Uterus (tissue), 4 donors: ENCODE measurements at places on chromosomes 6 and 20. TPM values are rescaled to one million over a fixed set of nuclear protein-coding genes. Genes with fewer than 3 reads are reported as not detected.

Gene FILIP1
- 15.0 TPM for total RNA-seq

Gene PSORS1C2
- not detected for total RNA-seq

Gene SMIM29
- total RNA-seq, result 16.8 TPM

Gene CD109
- 26.6 TPM for total RNA-seq

Gene DNAAF9
- total RNA-seq, result 24.6 TPM

Gene RGS17
- 4.8 TPM for total RNA-seq

Gene LST1
- 2.6 TPM for total RNA-seq

Gene PGBD1
- 10.9 TPM for total RNA-seq

Gene GGTLC1
- total RNA-seq, result not detected

Gene EBF4
- 69.5 TPM for total RNA-seq

Gene PRSS35
- 72.0 TPM for total RNA-seq

Gene TRDN
- total RNA-seq, result not detected

Gene BMP6
- 8.5 TPM for total RNA-seq

Gene STMN3
- 21.7 TPM for total RNA-seq

Gene GPLD1
- 1.5 TPM for total RNA-seq

Gene ZSCAN23
- total RNA-seq, result 21.3 TPM

Gene ACSS2
- total RNA-seq, result 54.7 TPM

Gene SCGN
- 0.30 TPM for total RNA-seq

Gene GABBR1
- total RNA-seq, result 29.4 TPM

Gene FAM83B
- total RNA-seq, result not detected

Gene TLDC2
- 1.0 TPM for total RNA-seq

Gene GPX5
- total RNA-seq, result not detected

Gene SPINT3
- total RNA-seq, result not detected

Gene HCK
- total RNA-seq, result 7.0 TPM

Gene GTF2H4
- 27.4 TPM for total RNA-seq

Gene OXT
- not detected for total RNA-seq

Gene DUSP15
- 45.6 TPM for total RNA-seq

Gene TMEM217
- not detected for total RNA-seq

Gene KHDC1L
- not detected for total RNA-seq

Gene HLA-DQA2
- not detected for total RNA-seq

Gene CDC25B
- 27.4 TPM for total RNA-seq

Gene CASP8AP2
- 32.6 TPM for total RNA-seq

Gene PGC
- total RNA-seq, result not detected

Gene RNF182
- total RNA-seq, result 0.34 TPM

Gene POPDC3
- total RNA-seq, result 0.79 TPM

Gene ZNF292
- 48.7 TPM for total RNA-seq

Gene IL17A
- total RNA-seq, result not detected

Gene ABCC10
- total RNA-seq, result 17.1 TPM

Gene C6orf52
- total RNA-seq, result not detected

Gene BEND6
- total RNA-seq, result 4.1 TPM

Gene ALDH8A1
- total RNA-seq, result not detected

Gene MYCT1
- total RNA-seq, result 10.0 TPM

Gene MEP1A
- not detected for total RNA-seq

Gene SCUBE3
- 3.3 TPM for total RNA-seq

Gene TRMT6
- 5.9 TPM for total RNA-seq

Gene AARS2
- 24.1 TPM for total RNA-seq
